Upper lobe of right lung (tissue), 1 donor: ENCODE measurements at places on chromosomes 11 and 22.
A peak's percentile ranks its signal among the peaks of the same experiment; 100 is the strongest.

DNA sequence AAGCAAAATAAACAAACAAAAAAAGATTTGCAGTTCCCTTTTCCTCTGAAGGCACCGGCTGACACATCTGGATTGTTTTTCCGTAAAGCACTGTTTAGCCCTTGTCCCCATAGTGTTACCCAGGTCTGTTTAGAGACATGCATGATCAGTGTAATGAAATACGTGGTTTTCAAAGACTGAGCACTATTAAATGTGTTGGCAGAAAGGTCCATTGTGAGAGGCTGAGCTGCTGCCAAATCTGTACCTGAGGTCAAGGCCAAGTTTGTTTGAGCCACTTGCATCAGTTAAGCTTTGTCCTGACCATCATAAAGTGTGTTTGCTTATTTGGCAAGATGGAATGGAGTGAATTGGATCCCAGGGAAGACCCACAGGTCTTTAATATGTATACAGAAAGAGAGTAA, 26.3 kb downstream of the CTR9 start:
- no peak for DNase-seq

- DNase-seq: no peak
These were observed 4.0 kb downstream of the GRAP2 start for GRCh38 chr22:39904862-39905261.

GRCh38 chr11:1228921-1229451, 6.1 kb downstream of the MUC5B start:
- peak; percentile 61 for DNase-seq

- DNase-seq: no peak
These were observed 16.4 kb upstream of the AMOTL1 start for GRCh38 chr11:94751786-94752185.

GRCh38 chr11:45880772-45881570, 4.5 kb upstream of the MAPK8IP1 start:
- no peak for DNase-seq

- DNase-seq: peak; percentile 82
These were observed 627 bp downstream of the ASCL2 start for GRCh38 chr11:2269601-2270321.

- no peak for DNase-seq
These were observed 75.2 kb downstream of the PTPRJ start for GRCh38 chr11:48055292-48056132.

DNA sequence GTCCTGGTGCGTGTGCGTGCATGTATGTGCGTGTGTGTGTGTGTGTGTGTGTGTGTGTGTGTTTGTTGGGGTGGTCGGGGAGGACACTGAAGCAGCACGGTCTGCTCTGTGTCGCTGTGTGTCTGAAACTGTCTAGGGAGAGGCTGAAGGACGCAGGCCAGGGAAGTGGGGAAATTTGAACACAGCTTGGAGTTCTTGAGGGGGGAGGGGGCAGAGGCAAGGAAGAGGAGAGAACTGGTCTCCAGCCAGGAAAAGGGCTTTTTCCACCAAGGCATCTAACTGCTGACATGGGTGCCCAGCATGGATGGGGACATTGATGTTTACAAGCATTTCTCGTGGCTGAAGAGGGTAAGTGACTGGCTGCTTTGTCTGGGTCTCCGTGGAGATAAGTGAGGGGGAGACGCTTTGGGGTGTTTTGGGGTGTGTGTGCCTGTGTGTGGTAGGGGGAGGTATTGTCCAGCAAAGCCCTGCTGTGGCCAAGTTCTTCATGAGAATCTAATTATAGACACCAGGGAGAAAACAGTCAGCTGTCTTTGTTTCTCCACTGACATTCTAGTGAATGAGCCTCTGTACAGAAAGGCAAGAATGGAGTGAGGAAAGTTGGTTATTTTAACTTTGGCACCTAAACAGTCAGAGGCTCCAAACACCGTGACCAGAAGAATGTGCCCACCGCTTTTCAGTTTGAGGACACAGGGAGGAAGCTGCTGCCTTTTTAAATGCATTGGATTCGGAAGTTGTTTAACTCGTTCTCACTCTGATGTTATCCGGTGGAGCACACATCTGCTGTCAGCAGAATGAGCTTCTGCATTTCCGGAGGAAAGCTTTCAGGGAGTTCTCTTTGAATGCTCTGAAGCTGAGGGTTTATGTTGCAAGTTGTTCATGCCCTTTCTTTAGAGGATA, 63.7 kb downstream of the PPFIBP2 start:
- no peak for DNase-seq

- peak; percentile 57 for DNase-seq
These were observed 11.6 kb downstream of the LRRC32 start for GRCh38 chr11:76658651-76659650.

- peak; percentile 71 for DNase-seq
These were observed at the start of gene PYGM for GRCh38 chr11:64759722-64760719. Gene PYGM, minus strand, starts transcription at chr11:64759974. Its CDS starts 76 bp downstream, at chr11:64759898.

GRCh38 chr11:130519128-130519932, 70.9 kb downstream of the ADAMTS15 start:
- DNase-seq: no peak

- DNase-seq: peak; percentile 67
These were observed 6.8 kb upstream of the ALX4 start for GRCh38 chr11:44316659-44317240.

DNA sequence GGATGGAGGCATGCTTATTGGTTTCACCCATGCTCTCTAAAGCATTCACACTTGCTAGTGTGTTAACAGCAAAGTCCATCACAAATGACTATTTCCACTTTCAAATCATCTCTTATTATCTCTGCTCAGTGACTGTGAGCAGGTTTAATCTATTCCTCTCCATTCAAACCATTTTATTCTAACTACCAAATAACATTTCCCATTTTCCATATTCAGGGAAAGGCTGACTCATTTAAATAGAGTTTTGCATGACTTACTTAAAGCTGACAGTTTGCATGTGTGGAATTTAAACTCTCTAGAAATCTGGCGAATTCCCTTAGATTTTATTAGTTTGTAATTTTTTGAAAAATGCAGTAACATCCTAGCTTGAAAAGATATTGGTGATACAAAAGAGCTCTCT, 615.7 kb upstream of the LRRC4C start:
- DNase-seq: no peak

DNA sequence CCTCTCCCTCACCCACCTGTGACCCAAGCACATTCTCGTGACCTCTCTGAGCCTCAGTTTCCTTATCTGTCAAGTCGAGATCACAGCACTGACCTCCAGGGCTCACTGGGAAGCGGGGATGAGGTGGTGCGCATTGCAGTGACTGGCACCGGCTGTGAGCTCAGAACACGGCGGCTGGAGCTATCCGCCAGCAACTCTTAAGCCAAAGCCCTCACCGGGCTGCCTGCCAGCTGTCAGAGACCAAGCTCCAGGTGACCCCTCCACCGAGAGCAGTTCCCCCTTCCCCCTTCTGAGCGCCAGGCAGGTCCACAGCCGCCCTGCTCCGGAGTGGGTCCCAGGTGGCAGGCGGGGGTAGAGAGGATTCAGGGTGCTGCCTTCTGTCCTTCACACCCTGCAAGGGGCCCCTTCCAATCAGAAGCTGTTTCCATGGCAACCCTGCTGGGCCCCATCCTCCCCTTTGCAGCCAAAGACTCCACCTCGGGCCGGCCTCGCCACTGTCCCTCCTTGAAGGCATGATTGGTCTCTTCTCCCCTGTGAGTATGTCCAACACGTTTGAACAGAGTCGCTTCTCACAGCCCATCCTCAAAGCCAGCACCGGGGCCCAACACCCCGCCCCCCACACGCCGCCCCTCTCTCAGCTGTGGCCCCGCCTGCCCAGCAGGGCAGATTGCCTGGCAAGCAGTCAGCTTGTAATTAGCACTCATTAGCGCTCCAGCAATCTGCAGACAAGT, 98.7 kb downstream of the WNT7B start:
- peak; percentile 59 for DNase-seq

- no peak for DNase-seq
These were observed 2.1 kb downstream of the OR5B21 start for GRCh38 chr11:58505849-58506248.

GRCh38 chr22:21766691-21767462, 31.3 kb upstream of the YPEL1 start:
- DNase-seq: peak; percentile 40

- DNase-seq: no peak
These were observed 81.7 kb upstream of the PRR5 start for GRCh38 chr22:44620129-44620840.

- DNase-seq: no peak
These were observed 1.5 kb downstream of the SHISAL1 start for GRCh38 chr22:44311104-44311854.

- no peak for DNase-seq
These were observed 71.9 kb downstream of the NFAM1 start for GRCh38 chr22:42360348-42360747.

DNA sequence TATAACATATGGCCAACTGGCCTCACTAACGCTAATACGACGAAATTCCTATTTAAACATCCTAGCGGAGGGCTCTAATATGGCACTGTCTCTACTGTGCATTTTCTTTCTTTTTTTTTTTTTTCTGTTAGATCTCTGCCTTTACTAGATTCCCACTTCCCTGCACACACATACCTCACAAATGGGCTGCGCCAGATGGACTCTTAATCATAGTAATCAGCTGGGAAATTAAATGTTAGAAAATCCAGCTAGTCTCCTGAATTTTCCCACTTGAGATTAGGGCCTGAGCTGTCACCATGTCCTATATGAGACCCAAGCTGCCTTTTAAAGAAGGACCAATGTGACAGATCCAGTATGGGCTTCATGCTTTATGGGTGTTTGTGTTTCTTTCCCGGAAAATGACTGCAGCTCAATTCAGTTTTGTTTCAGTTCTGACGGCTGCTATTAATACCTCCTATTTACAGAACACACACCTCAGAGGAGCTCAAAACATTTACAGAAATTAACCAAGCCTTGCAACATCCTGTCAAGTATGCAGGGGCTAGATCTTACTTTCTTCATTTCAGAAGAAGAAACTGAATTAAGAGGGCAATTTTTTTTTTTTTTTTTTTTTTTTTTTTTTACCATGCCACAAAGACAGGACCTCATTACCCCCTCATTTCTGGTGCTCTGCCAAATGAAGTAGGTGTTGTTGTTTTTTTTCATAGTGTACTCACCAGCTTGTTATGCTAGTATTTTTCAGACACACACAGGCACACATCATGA, 49.8 kb upstream of the BLID start:
- DNase-seq: no peak

DNA sequence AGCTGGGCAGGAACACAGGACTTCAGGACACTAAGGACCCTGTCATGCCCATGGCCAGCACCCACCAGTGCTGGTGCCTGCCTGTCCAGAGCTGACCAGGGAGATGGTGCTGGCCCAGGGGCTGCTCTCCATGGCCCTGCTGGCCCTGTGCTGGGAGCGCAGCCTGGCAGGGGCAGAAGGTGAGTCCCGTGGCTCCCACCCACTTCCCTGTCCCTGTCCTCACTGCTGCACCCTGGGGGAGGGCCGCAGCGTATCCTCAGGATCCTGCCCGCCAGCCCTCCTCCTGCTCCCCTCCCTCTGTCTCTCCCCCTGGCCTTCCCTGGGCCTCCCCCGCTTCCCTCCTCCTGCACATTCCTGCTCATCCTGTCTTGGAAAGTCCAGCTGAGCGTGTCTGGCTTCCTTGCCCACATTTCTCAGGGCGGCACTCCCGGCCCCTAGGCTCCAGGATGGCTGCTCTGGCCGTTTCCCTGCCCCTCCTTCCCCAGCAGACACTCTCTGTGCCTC, 8.7 kb downstream of the CSF2RB start:
- no peak for DNase-seq

DNA sequence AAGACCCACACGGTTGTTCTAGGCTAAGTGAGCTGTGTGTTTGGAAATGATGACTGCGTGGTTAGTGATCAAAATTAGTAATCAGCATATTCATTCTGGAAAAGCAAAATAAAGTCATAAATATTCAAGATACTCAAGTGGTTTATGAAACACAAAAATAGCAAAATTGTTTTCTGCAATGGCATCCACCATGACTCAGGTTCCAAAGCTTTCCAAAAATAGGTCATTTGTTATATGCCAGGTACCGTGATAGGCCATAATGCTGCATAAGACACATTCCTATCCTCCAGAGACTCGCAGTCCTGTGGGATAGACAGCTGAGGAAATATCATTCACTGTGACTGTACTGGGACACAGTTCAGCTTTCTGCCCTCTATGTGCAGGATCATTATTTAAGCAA, 2.4 kb upstream of the ATL3 start:
- no peak for DNase-seq

- no peak for DNase-seq
These were observed 13.3 kb upstream of the BCR start for GRCh38 chr22:23166841-23167616.

DNA sequence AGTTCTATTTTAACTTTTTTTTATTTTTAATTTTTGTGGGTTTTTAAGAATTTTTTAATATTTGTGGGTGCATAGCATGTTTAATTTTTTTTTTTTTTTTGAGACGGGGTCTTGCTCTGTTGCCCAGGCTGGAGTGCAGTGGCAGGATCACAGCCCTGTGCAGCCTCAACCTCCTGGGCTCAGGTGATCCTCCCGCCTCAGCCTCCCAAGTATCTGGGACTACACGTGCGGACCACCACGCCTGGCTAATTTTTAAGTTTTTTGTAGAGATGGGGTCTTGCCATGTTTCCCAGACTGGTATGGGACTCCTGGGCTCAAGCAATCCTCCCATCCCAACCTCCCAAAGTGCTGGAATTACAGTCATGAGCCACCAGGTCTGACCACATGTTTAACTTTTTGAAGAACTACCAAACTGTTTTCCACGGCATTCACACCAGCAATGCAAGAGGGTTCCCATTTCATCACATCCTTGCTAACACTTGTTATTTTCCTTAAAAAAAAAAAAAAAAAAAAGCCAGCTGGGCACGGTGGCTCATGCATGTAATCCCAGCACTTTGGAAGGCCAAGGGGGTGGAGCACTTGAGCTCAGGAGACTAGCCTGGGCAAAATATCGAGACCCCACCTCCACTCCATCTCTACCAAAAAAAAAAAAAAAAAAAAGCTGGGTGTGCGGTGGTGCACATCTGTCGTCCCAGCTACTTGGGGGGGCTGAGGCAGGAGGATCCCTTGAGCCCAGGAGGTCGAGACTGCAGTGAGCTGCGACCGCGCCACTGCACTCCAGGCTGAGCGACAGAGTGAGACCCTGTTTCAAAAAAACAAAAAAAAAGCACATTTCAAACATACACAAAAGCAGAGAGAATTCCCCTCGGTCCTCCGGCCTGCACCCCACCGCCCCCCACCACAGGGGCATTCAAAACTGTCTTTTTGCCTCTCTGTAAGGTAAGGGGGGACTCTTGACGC, 16.7 kb upstream of the TXNRD2 start:
- no peak for DNase-seq

- no peak for DNase-seq
These were observed 131.9 kb downstream of the SHANK2 start for GRCh38 chr11:71120471-71120896.

DNA sequence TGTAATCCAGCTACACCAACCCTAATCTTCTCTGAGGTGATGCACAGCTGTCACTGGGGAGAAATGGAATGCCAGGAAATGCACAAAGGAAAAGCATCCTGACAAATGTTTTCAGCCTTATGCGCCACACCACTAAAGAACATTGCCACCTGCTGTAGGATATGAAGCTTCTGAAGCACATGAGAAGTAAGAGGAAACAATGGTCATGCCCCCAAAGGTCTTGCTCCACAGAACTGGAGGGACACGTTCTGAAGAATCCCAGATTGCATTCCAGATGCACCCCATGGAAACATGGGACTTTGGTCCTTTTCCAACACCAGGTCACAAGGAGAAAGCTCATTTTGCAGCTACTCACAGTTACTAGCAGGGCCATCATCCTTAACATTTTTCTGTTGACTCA, 48.7 kb upstream of the ZBED5 start:
- DNase-seq: no peak

- DNase-seq: peak; percentile 95
These were observed at the start of gene ARVCF for GRCh38 chr22:20016734-20017621. Gene ARVCF, minus strand, starts transcription at chr22:20016823. Its CDS starts 26,029 bp downstream, at chr22:19990794.
